GM23338 (cell line): ENCODE measurements at places on chromosomes 1 and 21. TPM values are rescaled to one million over a fixed set of nuclear protein-coding genes. Genes with fewer than 3 reads are reported as not detected.

DNA sequence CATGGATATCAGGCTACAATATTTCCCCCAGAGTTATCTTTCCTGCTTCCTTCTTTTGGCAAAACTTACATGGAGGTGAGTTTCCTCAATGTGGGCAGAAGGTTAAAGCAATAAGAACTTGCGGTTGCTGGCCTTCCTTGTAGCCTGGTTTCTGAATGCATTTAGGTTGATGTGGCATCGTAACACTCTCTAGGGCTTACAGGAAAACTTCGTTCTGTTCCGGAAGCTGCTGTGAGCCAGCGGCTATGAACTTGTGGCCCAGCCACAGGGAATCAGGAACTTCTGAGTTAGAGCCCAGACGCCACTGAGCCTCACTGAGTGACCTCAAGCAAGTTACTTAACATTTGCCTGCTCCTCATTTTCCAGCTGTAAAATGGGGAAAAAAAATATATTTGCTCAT lies 623.4 kb upstream of the ADAMTS5 start:
- H3K27ac ChIP-seq: no peak overlapping the region
- no peaks in the 10 kb centered on the region for H3K27me3 ChIP-seq
- peak; percentile 21 for DNase-seq
- no peak overlapping the region for H3K4me3 ChIP-seq

- H3K4me3 ChIP-seq: no peak overlapping the region
- no peaks in the 10 kb centered on the region for H3K27me3 ChIP-seq
- H3K4me1 ChIP-seq: peaks cover 11% of the 10 kb centered on the region; the same call in 1 of the 2 replicates
- H3K36me3 ChIP-seq: no peaks in the 10 kb centered on the region
These were observed 147.7 kb downstream of the FAF1 start for GRCh38 chr1:50812346-50812745.

Gene RGS4
- polyA plus RNA-seq: 0.24 and 0.32 TPM in 2 replicates

DNA sequence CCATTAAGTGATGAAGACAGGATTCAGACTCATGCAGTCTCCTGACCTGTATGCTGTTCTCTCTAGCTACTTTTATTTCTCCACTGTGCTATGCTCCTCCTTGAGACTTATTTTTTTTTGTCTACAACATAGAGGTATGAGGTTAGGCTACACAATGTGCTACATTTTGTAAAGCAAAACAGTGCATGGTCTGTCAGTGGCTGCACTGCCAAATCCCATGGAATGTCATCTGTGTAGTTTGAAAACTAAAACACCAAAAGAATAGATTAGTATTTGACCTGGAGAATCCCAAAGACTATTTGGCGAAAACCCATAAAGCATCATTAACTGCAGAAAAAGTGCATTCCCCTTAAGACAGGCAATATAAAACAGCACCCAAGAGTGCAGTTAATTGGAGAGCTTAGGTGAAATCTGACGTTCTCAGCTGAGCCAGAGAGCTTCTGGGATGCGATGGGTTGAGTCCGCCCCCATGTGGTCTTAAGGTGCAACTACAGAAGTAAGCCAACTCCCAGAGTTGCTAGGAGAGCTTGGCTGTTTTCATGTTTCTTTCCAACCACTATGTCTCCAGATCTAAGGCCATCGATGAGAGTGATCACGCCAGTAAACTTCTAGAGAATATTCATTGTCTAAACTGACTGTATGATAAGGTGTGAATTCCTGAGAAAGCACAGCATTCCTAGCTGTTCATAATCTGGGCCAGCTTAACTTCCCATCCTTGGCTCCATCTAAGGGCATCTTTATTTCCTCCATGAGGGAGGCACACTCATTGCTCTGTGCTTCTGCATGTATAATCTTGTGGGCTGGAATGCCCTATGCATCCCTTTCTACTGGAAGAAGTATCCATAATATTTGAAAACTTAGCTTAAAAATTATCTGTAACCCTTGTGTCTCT lies 20.7 kb upstream of the CYP2J2 start:
- no peak overlapping the region for H3K27ac ChIP-seq
- no peaks in the 10 kb centered on the region for H3K36me3 ChIP-seq
- no peaks in the 10 kb centered on the region for H3K4me1 ChIP-seq
- no peaks in the 10 kb centered on the region for H3K27me3 ChIP-seq
- H3K4me3 ChIP-seq: no peak overlapping the region
